Activated CD8-positive, alpha-beta memory T cell treated with anti-CD3 and anti-CD28 coated beads for 1 hour (primary cell): ENCODE measurements at places on chromosomes 16 and 17.
A peak's percentile ranks its signal among the peaks of the same experiment; 100 is the strongest.

GRCh38 chr17:31389657-31390381 is 1.7 kb upstream of the RAB11FIP4 start:
- no peak for DNase-seq

DNA sequence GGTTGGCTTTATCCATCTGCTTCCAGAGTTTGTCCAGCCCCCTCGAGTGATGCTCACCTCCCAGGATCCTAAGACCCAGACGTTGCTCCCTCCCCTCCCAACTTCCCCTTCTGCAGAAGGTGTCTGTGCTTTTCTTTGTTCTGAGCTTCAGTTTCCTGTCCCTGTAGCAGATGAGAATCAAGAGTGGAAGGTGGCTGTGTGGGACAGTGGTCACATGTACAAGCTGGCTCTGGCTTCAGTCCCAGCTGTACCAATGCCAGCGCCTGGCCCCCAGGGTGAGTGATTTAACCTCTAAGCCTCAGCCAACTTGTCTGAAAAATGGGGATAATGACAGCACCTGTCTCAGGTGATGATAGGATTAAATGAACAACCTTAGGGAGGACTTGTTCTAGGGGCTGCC is 7.7 kb downstream of the PRR15L start:
- no peak for DNase-seq

- no peak for DNase-seq
Measured at GRCh38 chr17:17626151-17626805, 34.8 kb upstream of the PEMT start.

DNA sequence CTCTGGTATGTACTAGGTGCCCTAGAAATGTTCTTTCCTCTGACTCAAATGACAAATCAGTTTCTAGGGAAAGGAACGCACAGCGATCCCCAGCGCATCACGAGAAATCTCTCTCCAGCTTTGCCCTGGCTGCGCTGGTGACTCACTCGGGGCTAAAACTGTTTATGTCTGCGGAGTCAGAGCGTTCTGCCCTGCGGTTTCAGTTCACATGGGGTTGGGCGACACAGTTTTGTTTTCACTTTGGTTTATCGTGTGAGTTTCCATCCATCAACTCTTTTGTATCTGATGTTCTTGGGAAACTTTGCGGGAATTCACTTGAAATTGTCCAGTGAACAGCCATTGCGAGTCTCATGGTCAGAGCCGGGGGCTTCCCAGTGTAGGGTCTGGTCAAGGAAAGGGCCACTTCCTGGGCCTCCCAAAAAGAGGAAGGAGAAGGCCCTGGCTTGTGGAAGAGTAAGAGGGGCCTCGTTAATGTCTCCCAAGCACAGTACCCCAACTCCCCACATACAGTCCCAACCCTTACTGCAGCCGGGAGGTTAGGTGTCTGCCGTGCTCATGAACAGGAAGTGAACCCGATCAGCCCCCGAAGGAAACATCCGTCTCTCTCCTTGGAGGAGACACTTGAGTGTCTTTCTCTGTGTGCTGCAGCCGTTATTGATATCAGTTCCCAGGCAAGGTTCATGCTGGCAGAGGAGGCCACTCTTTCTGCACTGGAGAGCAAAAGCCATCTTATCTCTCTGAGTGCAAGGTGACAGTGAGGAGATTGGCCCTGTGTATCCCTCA is 643.2 kb downstream of the WWOX start:
- peak; percentile 48 for DNase-seq

- peak; percentile 58 for DNase-seq
Measured at GRCh38 chr17:45228763-45229539, 7.3 kb downstream of the FMNL1 start.

DNA sequence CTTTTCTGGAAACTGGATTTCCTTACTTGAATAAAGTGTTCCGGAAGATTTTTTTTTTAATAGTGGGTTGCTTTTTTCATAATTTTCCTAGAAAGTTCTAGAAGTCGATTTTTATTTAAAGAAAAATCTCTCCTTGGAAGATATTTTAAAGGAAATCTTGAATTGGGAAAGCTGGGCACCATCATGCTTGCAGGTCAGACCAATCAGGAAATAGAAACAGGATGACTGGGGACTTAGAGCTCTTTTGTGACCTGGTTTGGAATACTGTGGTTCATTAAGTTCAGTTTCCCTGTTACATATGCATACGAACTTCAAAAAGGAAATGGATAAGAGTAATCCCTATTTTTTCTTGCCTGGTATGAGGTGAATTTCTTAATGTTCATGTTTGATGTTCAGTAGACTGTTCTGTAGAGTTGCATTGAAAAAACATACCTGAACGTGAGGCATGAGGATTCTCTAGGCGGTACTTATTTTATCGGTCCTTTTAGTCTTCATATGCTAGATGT is 1.2 kb downstream of the NFATC3 start:
- DNase-seq, result no peak

DNA sequence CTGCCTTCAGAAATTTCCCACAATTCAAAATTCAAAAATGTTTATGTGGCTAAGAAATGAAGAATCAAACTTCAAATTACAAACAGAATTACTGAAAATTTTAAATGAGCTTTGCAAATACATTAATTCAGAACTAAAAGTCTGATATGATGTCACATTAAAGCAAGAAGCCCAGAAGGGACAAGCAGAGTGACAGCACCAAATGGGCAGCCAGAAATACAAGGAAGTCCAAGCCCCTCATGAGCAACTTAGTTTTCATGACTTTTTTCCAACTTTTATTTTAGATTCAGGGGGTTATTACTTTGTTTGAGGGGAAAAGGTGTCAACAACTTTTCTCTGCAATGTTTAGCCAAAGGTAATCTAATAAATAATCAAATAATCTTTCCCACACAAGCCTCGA is 21.5 kb downstream of the UBE2G1 start:
- no peak for DNase-seq

DNA sequence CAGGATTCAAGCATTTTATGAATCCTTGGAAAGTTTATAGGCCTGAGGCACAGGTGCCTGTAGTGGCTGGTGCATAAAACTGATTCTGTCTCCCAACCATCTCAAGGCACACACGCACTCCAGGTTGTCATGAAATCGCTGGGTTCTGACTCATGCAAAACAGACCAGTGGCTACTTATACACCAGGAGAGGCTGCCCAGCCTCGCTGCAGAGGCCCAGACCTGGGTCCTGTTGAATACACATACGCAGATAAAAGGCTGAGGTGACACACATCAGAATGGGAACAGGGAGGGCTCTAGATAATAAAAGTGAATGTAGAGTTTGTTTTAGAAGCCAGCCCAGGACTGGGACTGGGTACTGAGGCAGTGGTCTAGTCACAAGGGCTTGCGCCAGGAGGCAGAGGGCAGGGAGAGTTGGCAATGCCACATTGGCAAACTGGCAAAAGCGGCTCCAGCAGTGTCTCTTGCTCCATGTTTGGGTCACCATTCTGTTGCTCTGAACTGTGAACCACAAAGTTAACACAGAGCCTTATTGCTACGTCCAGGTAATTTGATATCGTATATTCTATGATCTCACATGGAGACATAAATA is 13.6 kb downstream of the OR1D5 start:
- no peak for DNase-seq

- no peak for DNase-seq
Measured at GRCh38 chr17:72545766-72546165, 424.9 kb downstream of the SOX9 start.

DNA sequence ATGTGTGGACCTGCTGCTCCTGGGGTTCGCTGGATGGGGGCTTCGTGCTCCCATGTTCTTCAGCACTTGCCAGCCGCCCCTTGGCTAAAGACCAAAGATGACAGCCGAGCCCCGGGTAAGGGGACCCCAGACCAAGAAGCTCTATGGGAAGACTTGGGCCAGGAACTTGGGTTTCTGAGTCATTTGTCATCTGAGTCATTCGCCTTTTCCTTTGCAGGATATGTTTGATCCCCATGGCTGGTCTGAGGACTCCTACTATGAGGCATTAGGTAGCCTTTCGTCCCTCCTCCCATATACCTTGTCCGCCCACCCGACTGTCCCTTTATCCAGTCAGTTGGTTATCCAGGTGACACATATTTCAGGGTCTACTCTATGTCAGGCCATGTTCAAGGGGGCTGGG is 17.7 kb upstream of the ITGB4 start:
- no peak for DNase-seq

GRCh38 chr16:10322723-10323527 is 62.9 kb upstream of the ATF7IP2 start:
- no peak for DNase-seq

DNA sequence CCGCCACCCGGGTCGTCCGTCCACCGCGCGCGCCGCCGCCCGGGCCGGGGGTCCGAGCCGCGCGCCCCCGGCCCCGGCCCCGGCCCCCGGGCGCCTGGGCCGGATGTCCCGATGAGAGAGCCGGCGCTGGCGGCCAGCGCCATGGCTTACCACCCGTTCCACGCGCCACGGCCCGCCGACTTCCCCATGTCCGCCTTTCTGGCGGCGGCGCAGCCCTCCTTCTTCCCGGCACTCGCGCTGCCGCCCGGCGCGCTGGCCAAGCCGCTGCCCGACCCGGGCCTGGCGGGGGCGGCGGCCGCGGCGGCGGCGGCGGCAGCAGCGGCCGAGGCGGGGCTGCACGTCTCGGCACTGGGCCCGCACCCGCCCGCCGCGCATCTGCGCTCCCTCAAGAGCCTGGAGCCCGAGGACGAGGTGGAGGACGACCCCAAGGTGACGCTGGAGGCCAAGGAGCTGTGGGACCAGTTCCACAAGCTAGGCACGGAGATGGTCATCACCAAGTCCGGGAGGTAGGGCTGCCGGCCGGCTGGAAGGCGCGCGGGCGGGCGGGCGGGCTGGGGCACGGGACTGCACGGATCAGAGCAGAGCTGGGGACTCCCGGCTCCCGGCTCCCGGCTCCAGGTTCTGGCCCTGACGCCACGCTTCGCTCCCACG is 548 bp downstream of the TBX2 start:
- DNase-seq, result no peak

DNA sequence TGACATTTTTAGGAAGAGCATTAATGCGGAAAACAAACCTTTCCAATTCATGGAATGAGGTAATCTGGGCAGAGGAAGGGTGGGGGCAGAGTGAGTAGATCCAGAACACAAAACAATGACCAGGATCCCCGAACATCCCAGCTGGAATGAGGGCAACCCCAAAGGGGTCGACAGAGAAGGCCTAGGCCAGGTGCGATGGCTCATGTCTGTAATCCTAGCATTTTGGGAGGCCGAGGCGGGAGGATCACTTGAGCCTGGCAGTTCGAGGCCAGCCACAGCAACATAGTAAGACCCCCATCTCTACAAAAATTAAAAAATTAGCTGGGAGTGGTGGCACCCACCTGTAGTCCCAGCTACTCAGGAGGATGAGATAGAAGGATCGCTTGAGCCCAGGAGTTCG is 64.7 kb downstream of the ZFHX3 start:
- no peak for DNase-seq

DNA sequence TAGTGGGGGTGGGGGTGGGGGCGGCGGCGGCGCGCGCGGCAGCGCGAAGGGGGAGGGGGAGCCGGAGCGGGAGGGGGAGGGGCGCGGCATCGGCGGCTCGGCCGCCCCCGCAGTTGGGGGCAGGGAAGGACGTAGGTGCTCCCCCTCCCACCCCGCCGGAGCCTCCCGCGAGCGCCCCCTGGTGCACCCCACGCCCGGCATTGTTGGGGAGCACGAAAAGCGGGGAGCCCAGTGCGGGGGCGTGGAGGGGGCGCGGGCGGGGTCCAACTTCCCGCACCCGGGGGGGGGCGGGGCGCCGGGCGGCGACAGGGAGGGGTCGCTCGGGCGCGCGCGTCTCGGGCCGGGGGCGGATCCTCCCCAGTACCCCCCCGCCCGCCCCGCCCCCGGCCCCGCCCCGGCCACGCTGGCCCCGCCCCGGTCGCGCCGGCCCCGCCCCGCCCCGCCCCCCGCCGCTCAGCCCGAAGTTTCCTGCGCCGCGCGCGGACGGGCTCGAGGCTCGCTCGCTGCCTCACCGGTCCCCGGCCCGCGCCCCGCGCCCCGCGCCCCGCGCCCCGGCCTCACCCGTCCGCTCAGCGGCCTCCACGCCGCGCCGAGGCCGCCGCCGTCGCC is at the start of gene CACNA1H:
Gene CACNA1H, plus strand, starts transcription at position 456 of the 609 bp plus-strand sequence. CDS start 632 bp downstream, outside the sequence.
- DNase-seq, result peak; percentile 33

GRCh38 chr17:17001076-17001777 is 29.3 kb upstream of the TNFRSF13B start:
- no peak for DNase-seq

GRCh38 chr17:45050481-45051059 is 862 bp downstream of the DCAKD start:
- DNase-seq, result no peak

DNA sequence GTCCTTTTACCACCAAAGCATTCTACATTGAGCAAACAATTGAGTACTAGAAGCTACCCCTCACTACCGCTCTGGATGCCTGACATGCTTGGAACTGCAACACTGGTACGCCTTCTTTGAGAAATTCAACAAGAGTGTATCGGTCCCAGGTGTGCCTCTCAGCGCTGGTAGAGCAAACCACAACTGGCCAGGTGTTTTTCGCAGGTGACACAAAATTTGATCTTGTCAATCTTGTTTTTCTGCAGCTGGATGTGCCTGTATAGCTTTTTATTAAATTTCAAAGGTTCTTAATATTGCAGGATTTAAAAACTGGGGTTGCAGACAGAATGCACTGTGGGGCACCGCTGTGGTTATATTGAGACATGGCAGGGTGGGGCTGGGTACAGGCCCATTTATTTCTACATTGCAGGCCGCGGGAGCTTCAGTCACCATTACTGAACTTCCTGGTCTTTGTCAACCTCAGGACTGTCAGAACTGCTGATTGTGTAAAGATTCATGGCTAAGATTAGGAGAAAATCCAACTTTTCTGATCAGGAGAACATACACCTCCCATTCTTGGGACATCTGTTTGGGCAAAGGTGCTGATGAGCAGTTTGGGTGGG is 4.5 kb upstream of the SNX20 start:
- DNase-seq, result no peak

GRCh38 chr17:1511756-1512321 is 4.6 kb downstream of the INPP5K start:
- no peak for DNase-seq

GRCh38 chr17:10177913-10178505 is 20.4 kb downstream of the GAS7 start:
- DNase-seq, result no peak

- DNase-seq, result no peak
Measured at GRCh38 chr16:59144841-59145240, 410.7 kb upstream of the GOT2 start.

GRCh38 chr16:3458278-3458851 is 14.9 kb downstream of the NAA60 start:
- DNase-seq, result no peak

GRCh38 chr17:12624211-12624610 is 41.5 kb upstream of the MYOCD start:
- no peak for DNase-seq

GRCh38 chr17:60060474-60060873 is 18.2 kb downstream of the HEATR6 start:
- no peak for DNase-seq

GRCh38 chr17:68768804-68769203 is 167.6 kb upstream of the FAM20A start:
- DNase-seq, result no peak

- DNase-seq, result no peak
Measured at GRCh38 chr16:54986409-54986808, 55.7 kb downstream of the IRX5 start.

DNA sequence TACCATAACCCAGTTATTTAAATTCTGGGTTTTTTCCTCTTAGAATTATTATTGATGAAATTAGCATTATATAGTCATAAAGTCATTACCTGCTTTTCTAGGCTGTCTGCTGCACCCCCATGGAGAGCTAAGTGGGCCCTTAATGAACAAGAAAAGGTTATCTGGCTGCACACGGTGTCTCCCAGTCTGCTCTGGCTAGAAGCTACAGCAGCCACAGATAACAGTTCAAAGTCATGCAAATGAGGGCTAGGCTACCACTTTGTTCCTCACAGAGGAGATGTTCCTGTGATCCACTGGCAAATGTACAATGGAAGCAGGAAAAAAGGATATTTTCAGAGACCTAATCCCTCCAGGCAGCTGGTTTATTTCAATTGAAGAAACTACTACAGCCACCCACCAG is 112.1 kb downstream of the SNX11 start:
- DNase-seq, result no peak
